ENCODE measurements at places on chromosomes 7 and 10. TPM values are rescaled to one million over a fixed set of nuclear protein-coding genes. Genes with fewer than 3 reads are reported as not detected.

FXYD4 gene
- total RNA-seq: not detected

OR2A7 gene
- total RNA-seq: 0.09 TPM

WAC gene
- total RNA-seq: 29.4 TPM

SPDYE8 gene
- not detected for total RNA-seq

KNDC1 gene
- total RNA-seq: 3.3 TPM

KLHL7 gene
- 21.6 TPM for total RNA-seq

SPDYE5 gene
- not detected for total RNA-seq

NUPR2 gene
- not detected for total RNA-seq

PROSER2 gene
- 1.2 TPM for total RNA-seq

YKT6 gene
- total RNA-seq: 45.6 TPM

INA gene
- total RNA-seq: 0.47 TPM

ABI1 gene
- 20.3 TPM for total RNA-seq

ITIH2 gene
- total RNA-seq: not detected

C10orf88 gene
- total RNA-seq: 11.2 TPM

SPOCK2 gene
- total RNA-seq: 2.0 TPM

DUSP5 gene
- 6.5 TPM for total RNA-seq

FZD1 gene
- 22.9 TPM for total RNA-seq

Data from bronchial smooth muscle cell (primary cell).